ENCODE measurements at places on chromosomes 3 and 15.

DNA sequence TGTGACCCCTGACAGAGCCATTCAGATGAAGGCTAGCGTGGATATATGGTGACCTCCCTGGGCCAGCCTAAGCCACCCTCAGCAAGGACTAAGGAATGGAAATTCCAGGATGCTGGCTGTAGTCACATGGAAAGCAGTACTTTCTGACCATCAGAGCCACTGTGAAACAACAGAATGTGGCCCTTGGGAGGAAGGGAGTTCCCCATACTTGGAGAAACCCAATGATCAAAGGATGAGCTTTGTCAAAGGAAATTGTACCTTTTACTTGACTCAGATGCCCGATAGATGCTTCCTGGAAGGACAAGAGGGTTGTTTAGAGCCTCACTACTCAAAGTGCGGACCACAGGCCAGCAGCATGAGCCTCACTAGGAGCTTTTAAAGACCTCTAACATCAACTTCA is 484.5 kb upstream of the PROK2 start:
- DNase-seq, result no peak

DNA sequence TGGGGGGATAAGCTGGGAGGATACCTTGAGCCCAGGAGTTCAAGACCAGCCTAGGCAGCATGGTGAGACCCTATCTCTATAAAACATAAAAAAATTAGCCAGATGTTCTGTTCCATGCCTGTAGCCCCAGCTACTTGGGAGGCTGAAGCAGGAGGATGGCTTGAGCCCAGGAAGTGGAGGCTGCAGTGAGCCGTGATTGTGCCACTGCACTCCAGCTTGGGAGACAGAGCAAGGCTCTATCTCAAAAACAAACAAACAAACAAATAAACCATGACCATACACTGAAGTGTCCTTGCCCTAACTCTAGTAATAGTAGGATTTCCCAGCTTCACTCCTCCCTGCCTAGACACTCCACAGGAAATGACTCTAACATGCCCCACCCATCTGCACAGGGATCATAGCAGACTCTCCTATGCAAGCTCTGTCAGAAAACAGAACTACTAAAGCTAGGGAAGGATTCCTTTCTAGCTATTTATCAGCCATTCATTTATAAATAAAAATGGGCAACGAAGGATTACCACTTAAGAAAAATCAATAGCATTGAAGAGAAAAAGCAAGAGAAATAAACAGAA is 4.6 kb downstream of the ERICH6 start:
- DNase-seq, result no peak

DNA sequence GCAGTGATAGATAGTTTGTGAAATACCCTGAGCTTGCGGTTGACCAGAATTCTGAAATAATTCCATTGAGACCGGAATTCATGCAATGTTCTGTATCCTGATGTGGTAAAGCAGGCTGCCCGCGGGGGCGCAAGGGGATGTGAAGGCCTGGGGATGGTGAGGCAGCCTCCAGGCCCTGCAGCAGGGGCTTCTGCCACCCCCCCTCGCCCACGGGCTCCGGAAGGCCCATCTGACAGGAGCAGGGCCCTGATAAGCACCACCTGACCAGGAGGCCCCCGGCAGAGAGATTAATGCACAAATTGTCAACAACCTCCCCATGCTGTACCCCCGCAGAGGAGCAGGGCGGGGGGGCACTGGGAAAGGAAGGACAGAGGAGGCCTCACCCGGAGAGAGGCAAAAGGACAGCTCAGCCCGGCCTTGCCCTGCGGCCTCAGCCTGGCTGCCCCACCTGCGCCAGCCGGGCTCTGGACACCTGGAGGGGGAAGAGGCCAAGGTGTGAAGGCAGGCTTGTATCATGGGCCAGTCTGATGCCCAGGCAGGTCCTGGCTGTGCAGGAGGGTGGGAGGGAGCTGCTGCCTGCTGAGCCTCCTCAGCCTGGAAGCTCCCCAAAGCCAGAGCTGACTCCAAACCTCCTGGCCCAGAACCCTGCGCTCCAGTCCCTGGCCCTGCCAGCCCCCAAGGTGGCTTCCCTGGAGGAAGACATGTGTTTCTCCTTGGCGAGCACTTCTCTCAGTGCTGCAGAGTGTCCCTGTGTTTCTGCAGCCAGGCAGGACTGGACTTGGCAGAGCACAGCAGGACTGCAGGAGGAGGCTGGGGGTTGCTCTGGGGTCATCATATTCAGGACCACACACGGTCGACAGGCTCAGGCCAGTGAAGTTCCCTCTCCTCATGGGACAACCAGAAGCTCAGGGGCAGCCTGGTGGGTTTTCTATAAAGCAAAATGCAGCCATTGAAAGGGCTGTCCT is 46.5 kb downstream of the RPN1 start:
- no peak for DNase-seq

DNA sequence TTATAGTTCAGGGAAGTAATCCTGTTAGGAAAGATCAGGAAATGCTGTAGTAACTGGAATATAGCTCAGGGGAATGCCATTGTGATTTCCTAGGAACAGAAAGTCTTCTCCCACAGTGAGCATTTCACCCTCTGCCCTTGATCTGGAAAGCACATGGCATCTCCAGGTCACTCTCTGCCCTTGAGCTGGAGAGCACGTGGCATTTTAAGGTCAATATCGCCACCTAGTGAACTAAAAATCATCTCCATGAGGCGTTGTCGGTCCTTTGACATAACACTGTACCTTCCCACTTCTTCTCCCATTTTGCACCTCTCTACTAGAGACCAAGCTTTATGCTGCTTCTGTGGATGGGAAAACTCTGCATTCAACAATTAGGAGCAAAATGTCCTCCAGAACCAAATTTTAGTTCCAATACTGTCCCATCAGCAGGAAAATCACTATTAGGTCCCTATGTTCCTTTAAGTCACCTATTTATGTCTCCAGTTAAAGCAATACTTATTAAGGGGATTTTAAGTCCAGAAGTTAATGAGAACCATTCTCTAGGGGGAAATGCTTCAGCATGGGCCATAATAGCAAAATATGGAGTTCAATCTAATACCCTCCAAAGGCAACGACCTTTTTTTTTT is 54.7 kb upstream of the GK5 start:
- peak; percentile 35 for DNase-seq

GRCh38 chr3:66133853-66134445 is 86.9 kb upstream of the SLC25A26 start:
- DNase-seq, result no peak

GRCh38 chr3:142239421-142239820 is 14.0 kb upstream of the GK5 start:
- DNase-seq, result no peak
